ENCODE measurements at places on chromosomes 4 and X.

DNA sequence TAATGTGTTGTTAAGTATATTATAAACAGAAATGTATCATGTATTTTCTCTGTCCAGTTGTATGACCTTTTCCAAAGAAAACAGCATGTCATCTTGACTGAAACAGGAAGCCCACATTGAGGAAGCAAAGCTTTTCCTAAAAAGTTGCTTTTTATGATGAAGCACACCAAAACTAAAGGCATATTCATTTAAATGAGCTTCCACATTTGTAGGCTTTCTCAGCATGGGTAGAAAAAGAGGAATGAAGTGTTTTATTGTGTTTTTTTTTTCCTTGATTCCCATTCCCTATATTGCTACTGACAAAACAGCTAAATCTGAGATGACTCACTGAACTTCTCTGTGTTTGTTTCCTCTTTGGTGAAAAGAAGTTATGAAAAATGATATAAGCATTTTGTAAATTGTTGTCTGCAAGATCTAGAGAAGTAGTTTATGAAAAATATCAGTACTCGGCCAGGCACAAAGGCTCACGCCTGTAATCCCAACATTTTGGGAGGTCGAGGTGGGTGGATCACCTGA is 32.5 kb upstream of the FRAS1 start:
- no peak for DNase-seq

DNA sequence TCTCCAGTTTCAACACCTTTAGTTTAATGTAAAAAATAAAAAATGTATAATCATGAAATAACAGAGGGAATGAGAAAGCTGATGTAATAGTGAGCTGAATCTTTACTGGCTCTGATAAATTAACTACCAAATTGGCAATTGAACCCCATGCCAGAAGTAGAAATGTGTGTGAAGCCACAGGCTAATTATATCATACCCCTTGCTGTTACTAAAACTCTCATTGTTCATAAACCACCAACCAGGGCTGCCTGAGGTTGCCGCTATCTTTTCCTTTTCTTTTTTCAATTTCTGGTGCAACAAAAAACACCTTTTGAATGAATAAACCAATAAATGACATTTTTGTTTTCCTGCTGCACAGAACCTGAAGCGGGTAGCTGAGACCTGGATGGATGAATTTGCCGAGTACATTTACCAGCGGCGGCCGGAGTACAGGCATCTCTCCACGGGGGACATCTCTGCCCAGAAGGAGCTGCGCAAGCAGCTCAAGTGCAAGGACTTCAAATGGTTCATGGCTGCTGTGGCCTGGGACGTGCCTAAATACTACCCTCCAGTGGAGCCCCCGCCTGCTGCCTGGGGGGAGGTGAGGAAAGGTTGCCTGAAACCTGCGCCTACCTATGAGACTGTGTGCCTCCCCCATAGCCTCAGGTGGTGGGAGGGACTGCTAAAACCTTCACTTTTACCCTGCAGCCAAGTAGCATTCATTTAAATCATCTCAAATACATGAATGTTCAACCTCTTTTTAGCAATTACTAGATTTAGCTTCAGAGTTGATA is 216.7 kb upstream of the GALNT7 start:
- DNase-seq = no peak

DNA sequence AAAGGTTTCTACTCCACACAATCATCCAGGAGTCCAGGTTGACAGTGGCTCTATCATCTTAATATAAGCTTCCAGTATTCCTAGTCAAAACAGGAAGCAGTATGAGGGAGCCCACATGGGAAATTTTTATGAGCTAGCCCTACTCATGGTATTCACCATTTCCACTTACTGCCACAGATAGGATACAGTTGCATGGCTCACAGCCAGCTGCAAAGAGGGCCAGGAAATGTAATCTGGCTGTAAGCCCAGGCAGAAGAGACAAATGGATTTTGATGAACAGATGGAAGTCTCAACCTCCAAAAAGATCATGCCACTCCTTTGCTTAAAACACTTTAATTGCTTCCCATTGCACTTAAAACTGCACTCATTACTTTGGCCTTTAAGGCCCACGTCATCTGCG is 150.6 kb downstream of the ADAMTS3 start:
- no peak for DNase-seq

DNA sequence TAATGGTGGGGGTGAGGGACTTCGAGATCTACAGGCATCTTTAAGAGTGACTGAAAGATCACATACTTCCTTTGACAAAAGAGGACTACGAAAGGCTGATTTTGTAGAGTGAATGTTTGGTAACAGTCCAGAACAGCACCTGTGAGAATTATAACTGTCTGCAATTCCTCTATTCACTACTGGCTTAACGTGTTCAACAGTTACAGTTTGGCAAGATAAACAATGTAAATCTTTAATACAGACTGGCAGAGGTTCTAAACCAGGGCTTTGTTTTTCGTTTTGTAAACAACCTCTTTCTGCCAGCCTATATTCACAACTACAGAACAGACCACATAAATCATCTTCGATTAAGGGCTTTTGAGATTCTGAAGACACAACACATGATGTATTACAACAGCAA is 66.9 kb downstream of the NCAPG start:
- no peak for DNase-seq

DNA sequence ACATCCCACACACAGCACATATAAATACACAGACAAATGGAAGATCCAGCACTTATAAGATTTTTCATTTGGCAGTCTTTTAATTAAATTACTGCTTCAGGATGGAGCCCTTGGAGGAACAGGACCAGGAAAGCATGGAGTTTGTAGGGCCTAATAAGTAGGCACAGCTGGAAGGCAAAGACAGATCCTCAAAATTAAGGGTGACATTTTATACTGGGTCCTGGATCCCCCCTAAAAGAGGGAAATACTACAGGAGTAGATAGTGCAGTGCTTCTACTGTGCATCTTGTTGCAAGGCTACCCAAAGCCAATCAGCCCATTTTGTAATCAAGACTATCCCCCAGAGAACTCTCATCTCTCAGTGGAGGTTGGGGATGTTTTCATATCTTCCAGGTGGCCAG is 1860.7 kb upstream of the PCDH10 start:
- no peak for DNase-seq

GRCh38 chrX:57900975-57901374 is 9.3 kb downstream of the ZXDA start:
- no peak for DNase-seq

DNA sequence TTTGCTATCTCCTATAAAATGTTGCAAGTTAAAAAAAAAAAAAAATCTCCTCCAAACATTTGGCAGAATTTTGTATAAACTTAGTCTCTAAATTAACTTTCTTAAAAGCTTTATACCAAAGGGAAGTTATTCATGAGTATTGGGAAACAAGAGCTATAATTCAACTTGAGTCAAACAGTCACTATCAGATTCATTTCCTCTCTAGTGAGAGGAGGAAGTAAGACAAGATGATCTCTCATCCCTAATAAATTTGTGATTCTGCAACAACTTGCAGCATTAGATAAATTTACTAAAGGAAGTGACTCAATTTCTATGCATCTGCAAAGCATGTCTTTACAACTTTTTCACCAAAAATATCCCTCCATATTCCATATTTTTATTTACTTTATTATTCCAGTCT is 135.4 kb upstream of the GNPDA2 start:
- no peak for DNase-seq

DNA sequence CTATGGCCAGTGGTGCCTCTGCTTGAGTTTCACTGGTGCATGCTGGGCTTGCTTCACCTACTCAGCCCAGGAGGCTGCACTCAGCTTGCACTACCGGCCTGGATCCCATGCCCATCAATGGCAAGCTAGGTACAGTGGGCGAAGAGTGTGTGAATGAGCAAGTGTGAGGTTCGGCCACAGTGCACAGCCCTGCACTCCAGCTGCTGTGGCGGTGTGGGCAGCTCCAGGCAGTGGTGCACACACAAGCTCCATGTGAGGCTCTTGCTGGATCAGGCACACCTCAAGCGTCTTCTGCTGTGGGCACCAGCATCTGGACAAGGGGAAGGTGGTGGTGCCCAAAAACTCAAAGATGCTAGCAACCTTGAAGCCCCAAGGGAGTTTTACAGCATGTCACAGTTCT is 820.9 kb upstream of the LCORL start:
- no peak for DNase-seq

GRCh38 chr4:7155590-7156071 is 36.7 kb upstream of the SORCS2 start:
- DNase-seq = no peak

GRCh38 chrX:39843318-39843717 is 254.4 kb downstream of the BCOR start:
- no peak for DNase-seq

DNA sequence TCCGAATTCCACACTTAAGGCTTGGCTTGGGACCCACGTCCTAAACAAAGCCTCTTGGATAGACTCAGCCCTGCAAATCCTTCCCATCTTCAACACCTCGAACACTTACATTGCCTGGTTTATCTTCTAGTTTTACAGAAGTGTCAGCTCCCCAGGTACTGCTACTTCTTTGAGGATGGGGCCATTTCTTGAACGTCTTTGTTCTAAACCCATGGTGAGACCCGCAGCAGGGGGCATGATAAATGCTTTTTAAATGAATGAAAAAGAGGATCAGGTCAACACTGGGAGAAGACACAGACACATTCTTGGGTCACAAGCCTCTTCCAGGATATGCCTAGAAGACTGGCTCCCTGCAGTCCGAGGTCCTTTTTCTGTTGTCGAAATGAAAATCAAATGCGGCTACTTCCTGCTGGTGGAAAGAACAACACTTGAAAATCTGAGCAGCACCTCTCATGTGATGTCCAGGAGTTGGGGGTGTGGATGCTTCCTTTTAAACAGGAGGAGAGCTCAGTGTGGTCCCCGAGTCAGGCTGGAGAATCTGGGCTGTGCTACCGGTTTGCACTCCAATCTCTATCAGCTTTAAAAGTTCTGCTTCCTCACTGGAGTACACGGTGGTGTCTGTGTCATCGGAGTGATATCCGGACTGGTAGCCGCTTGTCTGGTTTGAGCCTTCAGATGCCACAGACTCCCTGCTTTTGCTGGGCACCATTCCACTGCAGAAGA is 45.8 kb downstream of the KDR start:
- DNase-seq = no peak

- no peak for DNase-seq
Observed at GRCh38 chr4:81723927-81724587, 252.3 kb upstream of the RASGEF1B start.

- no peak for DNase-seq
Observed at GRCh38 chr4:4594285-4594920, 52.6 kb upstream of the STX18 start.

GRCh38 chr4:38495446-38495845 is 168.6 kb upstream of the KLF3 start:
- no peak for DNase-seq

- DNase-seq = no peak
Observed at GRCh38 chr4:168514249-168514852, 17.5 kb downstream of the PALLD start.

DNA sequence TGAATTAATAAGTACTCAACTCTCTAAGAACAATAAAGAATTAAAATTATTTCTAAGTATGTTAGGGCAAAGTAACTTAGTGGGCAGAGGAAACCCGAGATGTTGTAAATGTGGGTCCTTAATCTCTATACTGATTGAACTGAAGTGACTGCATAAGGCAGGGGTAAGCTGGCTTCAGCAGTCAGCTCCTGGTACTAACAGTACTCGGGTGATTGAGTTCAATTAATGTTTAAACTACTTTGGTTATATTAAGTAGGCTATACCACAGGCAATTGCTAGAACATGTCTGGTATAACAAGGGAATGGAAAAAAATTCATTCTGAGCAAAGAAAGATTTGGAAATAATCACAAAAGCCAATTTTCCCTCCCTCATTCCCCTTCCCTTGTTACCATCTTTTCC is 90.7 kb downstream of the LNX1 start:
- no peak for DNase-seq

GRCh38 chr4:82787342-82787741 is 11.3 kb downstream of the SCD5 start:
- DNase-seq = no peak

DNA sequence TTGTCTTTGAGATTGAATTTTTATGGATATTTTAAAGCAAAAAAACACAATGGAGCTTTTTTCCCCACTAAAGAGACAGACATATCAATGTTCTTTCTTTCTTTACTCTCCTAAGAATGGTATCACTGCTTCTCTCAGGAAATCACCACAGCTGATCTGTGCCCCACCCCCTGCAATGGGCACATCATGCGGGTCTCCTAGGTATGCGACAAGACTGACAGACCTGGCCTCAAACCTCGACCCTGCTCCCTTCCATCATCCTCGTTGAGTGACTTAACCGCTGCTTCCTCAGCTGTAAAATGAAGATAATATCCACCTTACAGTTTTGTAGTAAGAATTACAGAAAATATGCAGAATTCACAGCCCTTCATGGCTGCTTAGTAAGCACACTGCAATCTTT is 58.3 kb downstream of the LEF1 start:
- DNase-seq = no peak

DNA sequence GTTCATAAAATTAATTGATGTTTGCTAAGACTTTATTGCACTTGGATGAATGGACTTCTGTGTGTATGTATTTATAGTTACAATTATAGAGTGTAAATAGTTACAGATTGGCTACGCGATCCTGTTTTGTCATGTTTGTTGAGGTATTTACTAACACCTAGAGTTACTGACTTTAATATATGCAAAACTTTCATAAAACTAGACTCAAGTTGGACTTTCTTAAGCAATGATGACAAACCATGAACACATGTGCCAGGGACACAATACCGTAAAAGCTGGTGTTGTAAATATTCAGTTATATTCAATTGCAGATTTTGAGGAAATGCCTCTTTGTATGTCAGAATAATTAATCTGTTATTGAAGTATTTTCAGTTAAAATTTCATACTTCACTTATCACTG is 6.1 kb downstream of the GRIA2 start:
- no peak for DNase-seq

GRCh38 chr4:108742451-108743420 is 20.1 kb downstream of the ETNPPL start:
- no peak for DNase-seq

DNA sequence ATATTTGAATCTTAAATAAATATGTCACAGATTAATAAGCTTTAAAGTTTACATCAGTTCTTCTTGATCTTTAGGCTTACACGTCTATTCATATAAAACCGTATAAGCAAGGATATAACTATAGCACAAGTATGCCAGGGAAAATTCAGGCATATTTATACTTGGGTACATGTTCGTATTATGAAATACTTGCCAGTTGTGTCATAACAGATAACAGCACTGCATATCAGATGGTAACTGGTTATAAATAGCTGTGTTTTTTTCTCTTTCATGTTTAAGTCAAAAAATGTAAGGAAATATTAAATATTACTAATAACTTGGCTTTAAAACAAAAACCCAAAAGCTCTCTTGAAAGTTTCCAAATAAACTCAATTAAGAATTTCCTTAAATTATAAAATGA is 17.5 kb downstream of the BRWD3 start:
- DNase-seq = no peak

DNA sequence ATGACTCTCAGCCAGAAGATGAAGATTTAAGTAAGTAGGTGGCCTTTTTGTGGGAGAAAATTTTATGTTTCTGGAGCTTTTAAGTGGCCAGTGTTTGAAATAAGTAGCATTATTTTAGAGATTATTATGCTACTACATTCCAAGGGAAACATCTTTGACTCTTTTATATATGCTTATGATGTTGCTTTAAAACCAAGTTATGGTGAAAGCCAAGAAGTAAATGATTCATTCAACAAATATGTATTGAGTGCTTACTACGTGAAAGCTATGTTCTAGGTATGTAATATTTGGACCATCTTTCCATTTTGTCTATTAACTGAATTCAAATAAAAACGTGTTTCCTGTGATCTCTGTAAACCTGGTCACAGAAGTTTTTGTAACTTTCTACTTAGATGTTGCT is 58.3 kb downstream of the ZFX start:
- DNase-seq = no peak

- DNase-seq = no peak
Observed at GRCh38 chrX:94576367-94577004, 902.5 kb downstream of the FAM133A start.
